Fibroblast of pulmonary artery (primary cell): ENCODE measurements at places on chromosomes 6 and 20.

DNA sequence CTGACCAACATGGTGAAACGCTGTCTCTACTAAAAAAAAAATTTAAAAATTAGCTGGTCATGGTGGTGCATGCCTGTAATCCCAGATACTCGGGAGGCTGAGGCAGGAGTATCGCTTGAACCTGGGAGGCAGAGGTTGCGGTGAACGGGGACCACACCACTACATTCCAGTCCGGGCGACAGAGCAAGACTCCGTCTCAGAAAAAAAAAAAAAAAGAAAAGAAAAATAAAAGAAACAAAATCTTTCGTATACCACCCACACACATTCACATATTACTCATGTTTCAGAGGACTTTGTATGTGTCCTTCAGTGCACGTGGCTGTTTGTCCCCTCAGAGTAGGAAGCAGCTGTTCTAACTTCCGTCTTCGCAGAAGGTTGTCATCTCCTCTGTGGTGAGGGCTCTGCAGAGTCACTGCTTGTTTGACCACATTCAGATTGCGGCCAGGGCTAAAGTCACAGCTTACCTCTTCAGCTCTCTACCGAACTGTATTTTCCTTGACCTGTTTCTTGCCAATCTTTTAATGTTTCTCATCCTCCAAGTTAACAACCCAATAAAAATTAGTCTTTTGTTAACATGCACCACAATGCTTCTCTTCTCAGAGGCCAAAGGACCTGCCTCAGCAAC, 36.6 kb upstream of the HIVEP1 start:
- DNase-seq = no peak

- DNase-seq = no peak
These were observed 298.7 kb upstream of the MARCKS start for GRCh38 chr6:113558431-113558830.

- DNase-seq = no peak
These were observed 98.8 kb upstream of the CEP85L start for GRCh38 chr6:118750143-118750542.

- no peak for DNase-seq
These were observed 13.8 kb downstream of the SYTL3 start for GRCh38 chr6:158663625-158664165.

DNA sequence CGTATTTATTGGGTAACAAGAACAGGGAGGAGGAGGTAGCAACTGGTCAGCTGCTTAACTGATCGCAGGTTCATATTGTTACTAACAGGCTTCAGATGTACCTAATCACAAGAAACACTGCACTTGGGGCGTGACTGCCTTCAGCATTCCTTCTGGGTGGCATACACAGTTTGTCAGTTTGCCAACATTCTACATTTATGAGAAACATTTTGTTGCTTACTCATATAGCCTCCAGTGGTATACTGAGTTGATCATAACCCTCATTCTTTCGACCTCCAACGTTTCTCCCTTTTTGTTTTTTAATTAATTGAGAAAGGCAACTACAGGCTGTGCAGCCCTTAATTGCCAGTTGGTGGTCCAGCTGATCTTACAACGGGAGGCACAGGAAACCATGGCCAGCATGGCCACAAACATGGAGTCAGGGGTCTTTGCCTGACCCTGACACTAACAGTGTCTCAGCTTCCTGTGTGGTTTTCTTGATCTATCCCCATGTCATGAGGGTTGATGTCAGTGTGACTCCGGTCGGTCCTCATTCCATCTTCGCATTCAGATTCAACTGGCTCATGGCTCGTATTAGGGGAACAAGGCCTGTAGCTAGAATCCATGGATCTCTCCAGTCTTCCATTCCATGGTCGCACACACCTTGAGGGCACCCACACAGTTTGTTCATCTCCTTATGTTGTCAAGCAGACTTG, 9.4 kb downstream of the EPB41L2 start:
- no peak for DNase-seq
